Activated naive CD4-positive, alpha-beta T cell treated with anti-CD3 and anti-CD28 coated beads for 36 hours (primary cell): ENCODE measurements at places on chromosomes 7 and 10.

GRCh38 chr10:130901311-130902165 lies 410.0 kb downstream of the TCERG1L start:
- DNase-seq: no peak

DNA sequence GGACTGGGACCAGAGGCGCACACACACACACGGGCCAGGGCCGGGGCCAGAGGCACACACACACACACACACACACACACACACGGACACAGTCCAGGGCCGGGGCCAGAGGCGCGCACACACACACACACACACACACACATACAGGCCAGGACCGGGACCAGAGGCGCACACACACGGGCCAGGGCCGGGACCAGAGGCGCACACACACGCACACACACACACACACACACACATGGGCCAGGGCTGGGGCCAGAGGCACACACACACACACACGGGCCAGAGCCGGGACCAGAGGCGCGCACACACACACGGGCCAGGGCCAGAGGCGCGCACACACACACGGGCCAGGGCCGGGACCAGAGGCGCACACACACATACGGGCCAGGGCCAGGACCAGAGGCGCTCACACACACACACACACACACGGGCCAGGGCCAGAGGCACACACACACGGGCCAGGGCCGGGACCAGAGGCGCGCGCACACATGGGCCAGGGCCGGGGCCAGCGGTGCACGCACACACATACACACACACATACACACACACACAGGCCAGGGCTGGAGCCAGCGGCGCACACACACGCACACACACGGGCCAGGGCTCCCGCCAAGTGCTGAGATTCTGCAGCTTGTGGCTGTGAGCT lies 268.8 kb downstream of the ELFN1 start:
- DNase-seq: peak; percentile 26

GRCh38 chr10:43203448-43204041 lies 63.3 kb downstream of the RASGEF1A start:
- no peak for DNase-seq

DNA sequence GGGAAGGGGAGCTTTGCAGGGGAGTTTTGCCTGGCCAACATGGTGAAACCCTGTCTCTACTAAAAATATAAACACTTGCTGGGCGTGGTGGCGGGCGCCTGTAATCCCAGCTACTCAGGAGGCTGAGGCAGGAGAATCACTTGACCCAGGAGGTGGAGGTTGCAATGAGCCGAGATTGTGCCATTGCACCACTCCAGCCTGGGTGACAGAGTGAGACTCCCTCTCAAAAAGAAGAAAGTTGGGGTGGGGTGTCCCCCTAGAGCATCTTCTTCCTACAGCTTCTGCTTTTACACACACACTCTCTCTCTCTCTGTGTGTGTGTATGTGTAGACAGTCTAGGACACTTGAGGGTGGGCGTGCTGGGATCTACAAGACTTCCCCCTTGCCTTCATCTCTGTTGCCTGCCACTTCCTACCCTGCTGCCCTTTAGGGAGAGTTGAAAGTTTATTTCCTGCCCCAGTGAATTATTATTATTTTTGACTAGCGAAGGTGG lies 21.7 kb downstream of the PLAU start:
- DNase-seq: no peak

DNA sequence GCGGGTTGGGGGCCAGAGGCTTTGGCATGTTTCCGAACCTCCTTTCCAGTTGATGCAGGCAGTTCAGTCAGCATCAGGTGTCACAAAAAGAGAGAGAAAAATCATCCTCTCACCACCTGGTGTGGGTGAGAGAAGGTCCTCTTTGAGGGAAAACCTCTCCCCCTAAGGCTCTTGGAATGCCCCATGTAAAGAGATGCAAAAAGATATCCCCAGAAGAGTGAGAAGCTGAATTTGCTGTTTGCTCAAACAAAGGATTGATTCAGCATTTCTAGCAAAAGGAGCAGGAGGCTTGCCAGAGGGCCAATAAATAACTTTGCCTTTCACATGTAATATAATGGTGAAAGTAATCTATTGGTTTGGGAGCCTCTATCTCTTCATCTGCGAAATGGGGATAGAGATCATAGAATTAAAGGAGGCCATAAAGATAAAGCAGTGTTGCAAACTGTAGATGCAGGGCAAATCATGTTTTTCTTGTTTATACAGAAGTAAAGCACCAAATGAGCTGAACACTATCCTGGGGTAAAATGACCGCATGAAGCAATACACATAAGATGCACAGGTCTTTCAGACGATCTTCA lies 425.9 kb downstream of the LRMDA start:
- DNase-seq: no peak

DNA sequence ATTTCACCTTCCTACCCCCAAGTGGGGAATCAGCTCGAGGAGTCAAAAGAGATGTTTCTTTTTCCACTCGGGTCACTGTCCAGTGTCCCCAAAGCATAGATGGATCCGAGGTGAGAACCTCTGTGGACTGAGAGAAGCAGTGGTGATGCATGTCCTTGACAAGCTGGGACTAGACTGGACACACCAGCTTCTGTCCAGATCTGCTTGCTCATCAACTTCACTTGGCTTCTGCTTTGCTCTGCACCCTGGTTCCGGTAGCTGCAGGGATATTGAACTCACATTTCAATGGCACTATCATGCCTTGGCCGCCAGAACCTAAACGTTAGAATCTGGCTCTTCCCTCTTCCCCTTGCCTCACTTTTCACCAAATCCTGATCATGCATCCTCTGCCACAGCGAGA lies 50.3 kb upstream of the CXCL12 start:
- no peak for DNase-seq

DNA sequence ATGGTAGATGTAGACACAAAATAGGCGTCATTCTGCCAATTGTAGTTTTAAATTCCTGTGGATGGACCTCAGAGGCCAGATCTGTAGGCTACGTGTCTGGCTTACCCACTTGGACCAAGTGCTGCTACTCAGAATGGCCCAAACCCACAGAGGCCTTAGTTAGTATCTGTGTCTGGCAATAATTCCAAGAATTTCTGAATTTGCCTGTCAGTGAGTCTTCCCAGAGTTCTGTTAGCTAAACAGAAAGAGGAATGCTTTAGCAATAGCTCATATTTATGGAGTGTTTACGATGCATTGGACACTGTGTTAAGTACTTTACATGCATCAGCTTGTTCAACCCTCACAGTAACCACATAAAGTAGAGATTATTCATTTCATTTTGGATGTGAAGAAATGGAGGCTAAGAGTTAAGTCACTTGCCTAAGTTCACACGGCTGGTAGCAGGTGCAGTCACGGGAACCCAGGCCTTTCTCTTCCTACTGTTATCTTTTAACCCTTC lies 231.8 kb downstream of the PTEN start:
- no peak for DNase-seq

DNA sequence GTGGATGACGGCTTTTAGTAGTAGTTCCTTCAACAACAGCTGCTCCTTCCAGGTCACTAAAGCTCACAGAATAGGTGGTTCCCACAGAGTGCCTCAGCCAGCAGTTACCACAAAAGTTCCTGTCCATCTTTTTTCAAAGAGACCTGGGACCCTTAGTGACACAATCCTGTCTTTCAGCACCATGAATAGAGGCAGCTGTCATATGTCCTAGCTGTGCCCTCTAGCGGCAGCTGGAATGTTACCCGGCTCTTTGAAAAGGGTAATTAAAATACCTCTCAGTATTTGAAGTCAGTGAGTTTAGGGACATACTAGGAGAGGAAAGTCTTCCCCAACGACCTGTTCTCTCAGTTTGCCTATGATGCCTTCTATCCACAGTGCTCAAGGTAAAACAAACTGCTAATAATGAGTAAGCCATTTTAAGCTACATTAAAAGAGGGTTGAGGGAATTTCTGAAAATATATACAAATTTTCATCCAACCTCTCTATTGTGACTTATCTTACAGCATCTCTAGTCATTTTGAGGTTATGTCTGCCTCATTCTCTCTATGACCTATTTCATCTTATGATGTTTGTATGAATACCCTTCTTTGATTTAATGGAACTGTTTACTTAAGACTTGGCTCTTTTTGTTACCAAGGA lies 290.8 kb downstream of the NXPH1 start:
- DNase-seq: peak; percentile 47

DNA sequence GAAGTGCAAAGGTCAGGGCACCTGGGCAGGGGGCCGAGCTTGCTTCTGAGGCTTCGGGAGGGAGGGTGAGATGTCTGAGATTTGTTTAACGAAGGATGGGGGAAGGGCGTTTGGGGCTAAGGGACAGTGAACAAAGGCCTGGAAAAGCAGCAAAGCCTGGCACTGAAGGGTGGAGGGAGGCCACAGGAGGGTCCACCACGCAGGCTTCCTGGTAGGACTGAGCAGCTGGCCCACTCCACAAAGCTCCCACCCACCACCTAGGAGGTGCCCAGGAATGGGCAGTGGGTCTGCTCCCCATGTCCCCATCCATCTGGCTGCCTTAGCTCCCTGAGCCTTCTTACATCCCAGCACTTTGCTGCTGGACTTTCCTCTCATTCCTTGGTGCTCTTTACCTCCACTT lies 39.4 kb upstream of the CXCL12 start:
- no peak for DNase-seq

DNA sequence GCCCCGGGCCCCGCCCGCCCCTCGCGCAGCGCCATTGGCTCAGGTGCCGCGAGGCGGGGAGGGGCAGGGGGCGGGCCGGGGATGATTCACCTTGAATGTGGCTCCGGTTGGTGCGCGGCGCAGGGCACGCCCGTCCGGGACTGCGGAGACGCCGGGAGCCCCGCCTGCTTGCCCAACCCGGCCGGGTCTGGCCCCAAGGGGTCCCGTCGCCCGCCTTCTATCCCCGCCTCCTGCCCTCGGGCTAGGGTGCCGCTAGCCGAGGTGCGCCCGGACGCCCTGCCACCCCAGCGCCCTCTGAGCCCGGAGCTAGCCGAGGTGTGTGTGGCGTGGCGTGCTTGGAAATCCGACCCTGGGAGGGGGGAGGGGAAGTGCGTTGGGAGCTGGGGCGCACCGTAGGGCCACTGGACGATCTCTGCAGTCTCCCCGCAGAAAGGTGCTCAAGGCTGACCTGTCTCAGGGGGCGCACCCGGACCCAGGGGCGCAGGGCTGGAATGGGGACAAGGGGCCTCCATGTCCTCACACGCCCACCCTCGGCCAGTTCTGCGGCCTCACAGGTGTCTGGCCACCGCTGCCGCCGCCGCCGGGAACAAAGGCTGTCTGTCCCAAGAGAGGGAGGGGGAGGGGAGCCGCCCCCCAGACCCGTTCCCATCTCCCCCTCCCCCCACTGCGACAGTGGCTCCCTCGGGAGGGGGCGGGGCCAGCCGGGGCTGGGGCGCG lies 168.9 kb downstream of the NRF1 start:
- peak; percentile 91 for DNase-seq

DNA sequence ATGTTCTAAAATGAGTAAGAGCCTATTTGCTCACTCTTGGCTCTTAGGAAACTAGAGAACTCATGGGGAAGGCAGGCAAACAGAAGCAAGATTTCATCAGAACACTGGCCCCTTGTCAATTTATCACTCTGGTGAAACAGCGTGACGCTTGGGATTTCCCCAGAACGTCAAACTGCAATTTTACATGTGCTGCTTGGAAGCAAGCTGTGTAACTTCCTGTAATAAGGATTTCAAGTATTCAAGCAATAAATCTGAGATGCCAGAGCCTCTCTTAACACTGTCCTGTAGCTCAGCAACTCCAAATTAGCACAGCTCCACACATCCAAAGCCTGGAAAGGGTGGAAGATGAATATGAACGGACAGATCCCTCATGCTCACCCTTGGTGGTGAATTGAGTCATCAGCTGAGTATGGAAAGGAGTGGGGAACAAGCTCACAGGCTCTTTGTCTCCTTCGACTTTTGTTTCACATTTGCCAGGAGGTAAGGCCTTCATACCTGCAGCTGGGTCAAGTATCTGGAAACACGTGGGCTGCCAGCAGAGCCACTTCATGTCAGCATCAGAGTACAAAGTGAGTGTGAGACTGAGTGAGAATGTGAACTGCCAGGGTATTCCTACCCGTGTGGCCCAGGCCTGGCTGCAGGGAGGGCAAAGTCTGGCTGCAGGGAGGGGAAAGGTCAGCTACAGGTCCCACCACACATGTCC lies 140.4 kb upstream of the NAMPT start:
- DNase-seq: peak; percentile 96

GRCh38 chr10:122419876-122420623 lies 34.4 kb upstream of the ARMS2 start:
- no peak for DNase-seq

DNA sequence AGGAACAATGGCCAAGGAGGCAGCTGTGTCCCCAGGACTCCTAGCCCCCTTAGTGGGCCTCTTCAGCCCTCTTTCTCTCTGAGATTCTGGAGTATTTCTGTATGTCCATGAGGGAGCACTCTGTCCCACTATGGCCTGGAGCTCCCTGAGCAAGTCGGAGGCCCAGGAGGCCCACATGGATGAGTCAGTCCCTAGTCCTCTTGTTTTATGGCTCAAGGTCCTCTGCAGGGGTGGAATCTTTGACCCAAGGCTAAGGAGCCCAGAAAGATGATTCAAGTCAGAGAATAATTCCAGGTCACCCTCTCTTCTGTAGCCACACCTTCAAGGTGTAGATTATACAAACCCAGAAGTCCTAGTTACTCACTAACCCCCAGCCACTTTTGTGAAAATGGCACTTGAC lies 125.6 kb downstream of the PLXNA4 start:
- no peak for DNase-seq

- no peak for DNase-seq
Measured at GRCh38 chr7:73869011-73869798, 8.2 kb downstream of the TMEM270 start.

GRCh38 chr7:1325246-1325645 lies 92.6 kb downstream of the UNCX start:
- DNase-seq: no peak

GRCh38 chr7:118626739-118627138 lies 402.2 kb downstream of the ANKRD7 start:
- no peak for DNase-seq

GRCh38 chr7:151239837-151240459 lies 7.7 kb downstream of the CHPF2 start:
- DNase-seq: no peak

- no peak for DNase-seq
Measured at GRCh38 chr7:148835854-148836253, 48.2 kb downstream of the EZH2 start.

DNA sequence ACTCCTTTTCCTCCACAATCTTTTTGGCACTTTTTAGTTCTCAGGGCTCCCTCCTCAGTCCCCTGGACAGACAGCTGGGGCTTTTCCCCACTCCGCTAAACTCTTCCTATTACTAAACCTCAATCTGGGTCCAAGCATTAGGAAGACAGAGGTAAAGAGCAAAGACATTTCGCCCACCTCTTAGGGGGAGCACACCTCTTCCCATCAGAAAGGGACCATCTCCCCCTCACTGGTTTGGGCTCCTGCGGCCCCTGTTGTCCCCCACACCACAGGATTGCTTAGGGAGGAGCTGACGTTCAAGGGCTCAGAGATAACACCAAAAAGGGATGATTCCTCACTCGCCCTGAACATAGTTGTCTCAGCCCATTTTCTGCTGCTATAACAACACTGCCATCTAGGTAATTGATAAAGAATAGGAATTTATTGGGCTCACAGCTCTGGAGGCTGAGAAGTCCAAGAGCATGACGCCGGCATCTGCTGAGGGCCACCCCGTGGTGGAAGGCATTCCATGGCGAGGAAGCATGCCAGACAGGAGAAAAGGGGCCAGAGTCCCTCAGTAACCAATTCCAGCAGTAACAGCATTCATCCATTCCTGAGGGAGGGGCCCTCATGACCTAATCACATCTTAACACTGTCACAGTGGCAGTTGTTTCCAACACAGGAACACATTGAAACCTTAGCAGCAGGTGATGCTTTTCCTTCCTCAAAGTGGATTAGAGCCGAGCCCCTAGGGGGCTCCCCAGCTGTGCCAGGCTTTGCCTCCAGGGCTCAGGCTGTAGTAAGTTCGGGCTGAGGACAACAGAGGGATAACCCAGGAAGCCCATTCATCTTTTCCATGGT lies 209.6 kb downstream of the EBF3 start:
- DNase-seq: no peak

GRCh38 chr10:115747811-115748210 lies 525.2 kb downstream of the GFRA1 start:
- no peak for DNase-seq
